ENCODE measurements at places on chromosomes 13 and 19. TPM values are rescaled to one million over a fixed set of nuclear protein-coding genes. Genes with fewer than 3 reads are reported as not detected.

DNA sequence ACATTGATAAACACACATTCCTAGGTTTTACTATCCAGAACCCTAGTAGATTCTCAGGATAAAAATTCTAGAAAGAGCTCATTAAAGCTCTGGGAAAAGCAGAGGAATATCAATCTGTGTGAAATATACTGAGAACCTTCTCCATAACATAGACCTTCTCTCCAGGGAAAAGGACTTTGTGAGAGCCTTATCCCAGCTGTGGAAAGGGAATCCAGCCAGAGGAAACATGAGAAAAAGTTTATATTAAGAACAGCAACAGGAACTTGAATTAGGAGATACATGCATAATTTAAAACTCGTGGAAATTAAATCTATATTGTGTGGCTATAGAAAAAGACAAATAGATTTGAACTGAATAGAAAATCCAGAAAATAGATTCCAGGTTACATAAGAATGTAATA is 1639.9 kb downstream of the EFNB2 start:
- H3K4me1 ChIP-seq = no peaks in the 10 kb centered on the region
- no peaks in the 10 kb centered on the region for H3K27me3 ChIP-seq

- H3K4me1 ChIP-seq = peaks cover 17% of the 10 kb centered on the region
- H3K27ac ChIP-seq = no peak overlapping the region
- peaks cover 96% of the 10 kb centered on the region for H3K27me3 ChIP-seq
- no peak overlapping the region for H3K4me3 ChIP-seq
- no peaks in the 10 kb centered on the region for H3K36me3 ChIP-seq
- no peak for DNase-seq
These were observed 7.6 kb downstream of the POU4F1 start for GRCh38 chr13:78595495-78596398.

DNA sequence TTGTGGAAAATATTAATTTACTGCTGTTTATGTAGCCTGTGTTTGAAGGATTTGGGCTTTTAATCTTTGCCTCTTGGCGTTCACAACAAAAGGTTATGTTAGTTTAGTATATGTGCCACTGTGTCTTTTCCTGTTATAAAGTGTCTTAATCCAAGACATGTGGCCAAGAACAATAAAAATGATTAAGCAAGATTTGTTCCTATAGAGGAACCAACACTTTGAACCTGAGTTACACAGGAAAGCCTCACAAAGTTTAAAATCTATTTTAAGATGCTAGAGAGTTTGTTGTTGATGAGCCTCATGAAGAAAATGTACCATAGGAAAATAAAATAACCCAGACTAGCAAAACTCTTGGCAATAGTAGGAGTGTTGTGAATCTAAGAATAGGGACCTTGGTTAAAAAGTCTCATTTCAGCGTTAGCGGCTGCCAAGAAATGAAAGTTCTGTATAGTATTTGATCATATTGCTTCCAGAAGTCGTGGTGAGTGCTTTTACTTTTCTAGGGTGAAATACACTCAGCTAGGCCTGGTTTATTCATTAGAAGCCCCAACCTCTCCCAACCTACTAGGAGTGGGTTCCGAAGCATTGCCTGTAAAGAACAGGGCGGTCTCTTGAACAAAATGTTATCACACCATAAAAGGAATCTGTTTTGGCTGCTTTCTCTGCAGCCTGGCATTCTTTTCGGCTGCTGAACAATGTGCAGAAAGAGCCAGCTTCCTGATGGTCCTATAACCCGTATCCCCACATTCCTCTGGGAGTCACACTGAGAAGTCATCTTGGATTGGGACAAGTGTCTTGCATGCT is 102.6 kb downstream of the LRCH1 start:
- H3K36me3 ChIP-seq = no peaks in the 10 kb centered on the region
- peak overlapping the region; percentile 64 for H3K27ac ChIP-seq
- H3K27me3 ChIP-seq = no peaks in the 10 kb centered on the region

DNA sequence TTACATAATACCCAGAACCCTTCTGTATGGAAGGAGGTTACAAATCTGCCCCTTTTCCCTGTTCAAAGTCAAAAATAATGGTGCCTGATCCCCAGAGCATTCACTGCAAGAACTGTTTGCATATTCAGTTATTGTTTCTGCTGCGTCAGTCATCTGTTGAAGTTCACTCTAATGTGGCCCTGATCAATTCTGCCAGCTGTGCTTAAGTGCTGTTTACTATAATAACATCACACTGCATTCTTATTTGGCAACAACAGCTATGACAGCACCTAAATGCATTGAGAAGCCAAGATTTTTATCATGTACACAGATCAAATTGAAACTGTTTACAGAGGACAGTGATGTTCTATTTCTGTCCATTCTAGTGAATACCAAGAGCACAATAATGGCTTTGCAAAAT is 115.9 kb downstream of the DACH1 start:
- no peak overlapping the region for H3K27ac ChIP-seq
- H3K36me3 ChIP-seq = no peaks in the 10 kb centered on the region
- no peak overlapping the region for H3K4me3 ChIP-seq
- H3K4me1 ChIP-seq = peaks cover 21% of the 10 kb centered on the region
- DNase-seq = peak; percentile 63

DNA sequence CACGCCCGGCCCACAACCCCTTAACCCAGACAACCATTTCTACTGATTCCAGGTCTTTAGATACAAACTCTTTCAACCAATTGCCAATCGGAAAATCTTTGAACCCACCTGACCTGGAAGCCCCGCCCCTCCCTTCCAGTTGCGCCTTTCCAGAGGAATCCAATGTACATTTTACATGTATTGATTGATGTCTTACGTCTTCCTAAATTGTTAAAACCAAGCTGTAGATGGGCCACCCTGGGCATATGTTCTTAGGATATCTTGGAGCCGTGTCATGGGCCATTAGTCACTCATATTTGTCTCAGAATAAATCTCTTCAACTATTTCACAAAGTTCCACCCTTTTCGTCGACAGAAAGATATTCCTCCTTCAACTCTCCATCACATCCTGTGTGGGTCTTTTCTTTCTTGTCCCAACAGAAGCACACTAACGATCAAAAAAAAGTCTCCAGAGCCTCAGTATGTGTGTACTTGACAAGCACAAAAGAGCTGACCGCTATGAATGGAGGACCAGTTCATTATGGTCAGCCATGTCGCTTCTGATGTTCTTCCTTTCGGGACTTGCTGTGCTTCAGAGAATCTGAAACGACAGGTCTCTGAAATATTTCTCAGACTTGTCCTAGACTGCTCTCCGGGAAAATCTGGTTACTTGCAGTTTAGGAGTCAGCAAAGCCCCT is 601 bp upstream of the ZNF749 start:
- H3K27ac ChIP-seq = no peak overlapping the region
- peaks cover 7% of the 10 kb centered on the region for H3K36me3 ChIP-seq
- peak overlapping the region; percentile 48 for H3K4me3 ChIP-seq
- no peak for DNase-seq
- H3K27me3 ChIP-seq = no peaks in the 10 kb centered on the region
- peaks cover 2% of the 10 kb centered on the region for H3K4me1 ChIP-seq

DNA sequence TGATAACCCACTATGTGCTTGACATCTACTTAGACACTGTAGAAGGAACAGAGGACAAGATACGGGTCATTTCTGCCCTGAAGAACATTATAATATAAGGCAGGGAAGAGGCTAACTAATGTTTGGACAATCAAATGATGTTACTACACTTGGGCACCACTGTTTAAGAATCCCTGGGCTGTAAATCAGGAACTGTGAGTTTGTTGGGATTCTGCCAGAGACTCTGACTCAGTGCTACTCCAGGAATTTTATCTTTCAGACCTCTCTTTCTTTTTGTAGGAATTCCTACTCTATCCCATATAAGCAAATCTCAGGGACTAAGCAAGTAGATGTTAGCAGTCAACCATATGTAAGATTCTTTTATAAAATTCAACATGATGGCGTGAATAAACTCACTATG is 3.1 kb upstream of the ZNF471 start:
- peaks cover 9% of the 10 kb centered on the region for H3K4me1 ChIP-seq
- H3K27ac ChIP-seq = no peak overlapping the region
- no peak overlapping the region for H3K4me3 ChIP-seq
- no peaks in the 10 kb centered on the region for H3K27me3 ChIP-seq

DNA sequence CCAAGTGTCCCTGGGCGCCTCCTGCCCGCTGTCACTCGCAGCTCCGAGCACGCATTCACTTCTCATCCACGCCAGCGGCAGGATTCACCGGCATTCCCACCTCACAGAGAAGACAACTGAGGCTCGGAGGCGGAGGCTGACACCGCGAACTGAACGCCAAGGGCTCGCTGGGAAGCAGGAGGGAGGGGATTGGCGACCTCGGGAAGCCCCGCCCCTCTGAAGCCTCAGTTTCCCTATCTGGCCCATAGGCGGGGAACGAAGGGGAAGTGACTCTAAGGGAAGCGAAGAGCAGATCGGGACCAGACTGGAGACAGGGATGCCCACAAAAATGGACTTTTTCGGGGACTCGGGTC is 256 bp downstream of the MICOS13 start:
- no peak for DNase-seq
- no peaks in the 10 kb centered on the region for H3K27me3 ChIP-seq
- peaks cover 7% of the 10 kb centered on the region for H3K36me3 ChIP-seq
- peak overlapping the region; percentile 90 for H3K4me3 ChIP-seq

- H3K4me1 ChIP-seq = no peaks in the 10 kb centered on the region
- H3K27ac ChIP-seq = no peak overlapping the region
- peaks cover 4% of the 10 kb centered on the region for H3K36me3 ChIP-seq
- DNase-seq = no peak
- H3K27me3 ChIP-seq = peaks cover 9% of the 10 kb centered on the region
These were observed 4.8 kb upstream of the EFNA2 start for GRCh38 chr19:1280636-1281568.

DNA sequence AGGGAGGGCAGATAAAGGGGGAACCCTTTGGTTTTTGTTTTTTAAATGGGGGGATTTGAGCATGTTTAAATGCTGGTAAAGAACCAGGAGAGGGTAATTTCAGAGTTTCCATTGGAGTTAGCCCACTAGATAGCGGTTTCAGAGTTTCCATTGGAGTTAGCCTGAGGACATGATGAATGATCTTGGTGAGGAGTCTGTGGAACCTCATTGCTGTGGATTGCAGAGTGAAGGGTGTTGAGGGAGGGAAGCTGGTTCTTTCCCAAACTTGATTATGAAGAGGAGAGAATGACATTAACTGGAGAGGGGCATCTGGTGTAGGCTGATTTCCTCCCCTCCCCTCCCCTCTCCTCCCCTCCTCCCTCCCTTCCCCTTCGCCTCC is 5.0 kb downstream of the WASF3 start:
- no peak overlapping the region for H3K27ac ChIP-seq
- no peak overlapping the region for H3K4me3 ChIP-seq

DNA sequence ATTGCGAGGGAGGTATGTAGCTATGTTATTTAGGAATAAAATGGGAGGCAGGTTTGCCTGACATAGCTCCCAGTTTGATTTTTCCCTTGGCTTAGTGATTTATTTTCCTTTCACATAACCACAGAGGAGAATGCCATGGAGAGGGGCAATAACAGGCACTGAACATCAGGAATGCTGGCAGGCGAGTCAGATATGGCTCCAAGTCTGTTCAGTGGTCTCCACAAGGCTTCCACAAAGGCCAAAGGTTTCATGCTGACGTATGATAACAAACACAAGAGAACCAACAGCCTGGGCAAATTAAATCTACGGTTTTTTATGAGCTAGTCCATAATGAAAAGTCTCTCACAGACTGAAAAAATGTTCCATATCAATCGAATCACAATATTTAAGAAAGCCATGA is 66.7 kb downstream of the SUCLA2 start:
- H3K4me1 ChIP-seq = no peaks in the 10 kb centered on the region
- peaks cover 3% of the 10 kb centered on the region for H3K36me3 ChIP-seq
- H3K27ac ChIP-seq = no peak overlapping the region
- no peaks in the 10 kb centered on the region for H3K27me3 ChIP-seq
- no peak overlapping the region for H3K4me3 ChIP-seq

- H3K4me1 ChIP-seq = no peaks in the 10 kb centered on the region
- no peaks in the 10 kb centered on the region for H3K27me3 ChIP-seq
- H3K36me3 ChIP-seq = no peaks in the 10 kb centered on the region
- H3K4me3 ChIP-seq = no peak overlapping the region
These were observed 354.0 kb downstream of the SPRY2 start for GRCh38 chr13:79986890-79987289.

DNA sequence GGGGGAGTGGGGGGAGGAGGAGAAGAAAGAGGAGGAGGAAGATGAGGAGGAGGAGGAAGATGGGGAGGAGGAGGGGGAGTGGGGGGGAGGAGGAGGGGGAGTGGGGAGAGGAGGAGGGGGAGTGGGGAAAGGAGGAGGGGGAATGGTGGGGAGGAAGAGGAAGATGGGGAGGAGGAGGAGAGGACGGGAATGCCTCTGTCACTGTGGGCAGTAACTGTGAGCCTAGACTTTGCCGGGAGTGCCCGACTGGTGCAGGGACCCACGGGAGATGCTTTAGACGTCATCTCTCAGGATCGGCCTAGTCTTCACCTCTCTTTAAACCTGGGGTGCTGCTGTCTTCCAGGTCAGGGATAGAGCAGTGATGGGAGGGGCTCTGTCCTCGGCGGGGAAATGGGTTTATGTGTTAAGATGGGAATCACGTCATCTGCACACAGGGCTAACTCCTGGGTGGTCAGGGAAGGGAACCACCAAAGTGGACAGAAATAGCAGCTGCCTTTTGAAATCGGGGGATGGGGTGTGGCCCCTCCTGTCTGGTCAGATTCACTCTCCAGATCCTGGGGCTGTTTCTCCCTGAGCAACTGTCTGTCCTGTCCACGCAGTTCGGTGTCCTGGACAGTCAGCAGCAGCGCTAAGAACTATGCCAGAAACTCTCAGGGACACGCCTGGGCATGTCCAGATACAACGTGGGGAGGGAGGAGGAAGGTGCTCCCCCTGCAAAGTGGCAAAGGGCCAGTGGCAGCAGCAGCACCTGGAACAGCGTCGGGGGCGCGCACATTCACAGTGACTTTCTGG is 26.9 kb downstream of the GAS6 start:
- H3K36me3 ChIP-seq = no peaks in the 10 kb centered on the region
- H3K27ac ChIP-seq = peak overlapping the region; percentile 81
- H3K4me3 ChIP-seq = no peak overlapping the region
- peaks cover 29% of the 10 kb centered on the region for H3K4me1 ChIP-seq
- DNase-seq = no peak

DNA sequence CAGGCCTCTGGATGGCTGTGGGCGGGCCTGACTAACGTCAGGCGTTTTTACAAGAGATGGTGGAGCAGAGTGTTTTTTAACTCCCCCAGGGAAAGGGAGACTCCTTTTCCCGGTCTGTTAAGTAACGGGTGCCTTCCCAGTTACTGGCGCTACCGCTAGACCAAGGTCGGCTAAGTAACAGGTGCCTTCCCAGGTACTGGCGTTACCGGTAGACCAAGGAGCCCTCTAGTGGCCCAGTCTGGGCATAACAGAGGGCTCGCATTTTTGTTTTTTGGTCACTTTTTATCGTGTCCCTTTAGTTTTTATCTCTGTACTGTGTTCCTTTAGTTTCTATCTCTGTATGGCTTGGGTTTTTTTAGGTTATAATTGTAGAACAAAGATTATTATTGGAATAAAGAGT is 10.0 kb downstream of the ZNF383 start:
- H3K4me3 ChIP-seq = no peak overlapping the region
- H3K27ac ChIP-seq = no peak overlapping the region
- H3K36me3 ChIP-seq = peaks cover 21% of the 10 kb centered on the region
- H3K4me1 ChIP-seq = peaks cover 1% of the 10 kb centered on the region
- DNase-seq = peak; percentile 40

- H3K4me1 ChIP-seq = no peaks in the 10 kb centered on the region
- no peaks in the 10 kb centered on the region for H3K27me3 ChIP-seq
- H3K4me3 ChIP-seq = no peak overlapping the region
These were observed 690 bp upstream of the B3GNT8 start for GRCh38 chr19:41427647-41428480.

GRCh38 chr13:23744315-23744714 is 144.9 kb downstream of the MIPEP start:
- no peaks in the 10 kb centered on the region for H3K4me1 ChIP-seq
- H3K4me3 ChIP-seq = no peak overlapping the region
- H3K36me3 ChIP-seq = no peaks in the 10 kb centered on the region
- DNase-seq = no peak

The LSR gene
- total RNA-seq = 30.8 TPM

The ZNF432 gene
- total RNA-seq = 17.0 TPM

The PSG5 gene
- total RNA-seq = not detected

All from lung (tissue), 17 donors.